Esophagus squamous epithelium (tissue), 5 donors: ENCODE measurements at places on chromosomes 7 and 10. TPM values are rescaled to one million over a fixed set of nuclear protein-coding genes. Genes with fewer than 3 reads are reported as not detected.

Gene TECPR1
- 17.8 TPM for total RNA-seq

GRCh38 chr7:73611017-73611555 lies 13.2 kb downstream of the MLXIPL start:
- no peak for DNase-seq
- H3K36me3 ChIP-seq = no peaks in the 10 kb centered on the region
- no peaks in the 10 kb centered on the region for H3K27me3 ChIP-seq
- H3K27ac ChIP-seq = no peak overlapping the region
- no peaks in the 10 kb centered on the region for H3K4me1 ChIP-seq

GRCh38 chr10:132859084-132859855 lies 73.3 kb upstream of the NKX6-2 start:
- H3K4me1 ChIP-seq = peaks cover 4% of the 10 kb centered on the region
- H3K4me3 ChIP-seq = no peak overlapping the region
- no peak overlapping the region for H3K27ac ChIP-seq
- no peaks in the 10 kb centered on the region for H3K36me3 ChIP-seq
- H3K27me3 ChIP-seq = no peaks in the 10 kb centered on the region
- no peak for DNase-seq

DNA sequence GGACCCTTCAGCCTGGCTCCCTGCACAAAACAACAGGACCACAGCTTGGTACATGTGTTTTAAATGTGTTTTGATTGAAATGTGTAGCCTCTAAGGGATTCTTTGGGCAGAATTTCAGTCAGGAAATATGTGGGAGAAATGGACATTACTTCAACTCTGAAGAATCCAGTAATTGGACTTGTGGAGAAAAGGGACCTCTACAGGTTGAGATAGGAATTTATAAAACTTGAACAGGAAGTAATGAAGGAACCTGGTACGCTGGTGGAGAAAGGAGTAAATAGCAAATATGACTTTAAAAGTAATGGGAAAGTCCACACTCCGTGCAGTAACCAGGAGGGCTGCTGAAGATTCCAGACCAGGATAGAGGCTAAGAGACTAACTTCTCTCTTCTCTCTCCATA lies 220.5 kb downstream of the LHFPL3 start:
- H3K36me3 ChIP-seq = no peaks in the 10 kb centered on the region
- no peak for DNase-seq
- H3K4me3 ChIP-seq = no peak overlapping the region
- no peak overlapping the region for H3K27ac ChIP-seq
- no peaks in the 10 kb centered on the region for H3K4me1 ChIP-seq

DNA sequence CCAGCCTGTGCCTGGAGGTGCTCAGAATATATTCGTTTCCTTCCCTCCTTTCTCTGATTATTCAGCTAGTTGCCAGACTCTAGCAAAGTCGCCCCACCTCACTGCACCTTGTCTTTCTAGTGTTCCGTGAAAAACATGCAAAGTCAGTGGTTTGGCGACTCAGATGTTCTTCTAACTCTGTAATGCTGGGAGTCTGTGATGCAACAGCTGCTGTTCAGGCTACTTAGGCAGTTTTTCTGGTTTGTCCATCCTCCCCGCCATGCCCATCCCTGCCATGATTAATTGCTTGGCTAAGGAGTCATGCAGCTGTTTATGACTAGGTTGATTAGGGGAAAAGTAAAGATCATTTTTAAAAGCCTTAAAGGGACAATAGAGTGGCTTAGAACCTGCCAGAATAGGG lies 99.4 kb downstream of the MTPN start:
- H3K27ac ChIP-seq = peak overlapping the region; percentile 73
- no peak overlapping the region for H3K4me3 ChIP-seq
- no peaks in the 10 kb centered on the region for H3K36me3 ChIP-seq
- H3K27me3 ChIP-seq = no peaks in the 10 kb centered on the region
- peaks cover 10% of the 10 kb centered on the region for H3K4me1 ChIP-seq
- no peak for DNase-seq

- peaks cover 15% of the 10 kb centered on the region for H3K4me1 ChIP-seq
- DNase-seq = no peak
- no peak overlapping the region for H3K27ac ChIP-seq
- H3K4me3 ChIP-seq = no peak overlapping the region
- peaks cover 5% of the 10 kb centered on the region for H3K36me3 ChIP-seq
Observed at GRCh38 chr7:105673367-105674084, 92.2 kb upstream of the EFCAB10 start.

DNA sequence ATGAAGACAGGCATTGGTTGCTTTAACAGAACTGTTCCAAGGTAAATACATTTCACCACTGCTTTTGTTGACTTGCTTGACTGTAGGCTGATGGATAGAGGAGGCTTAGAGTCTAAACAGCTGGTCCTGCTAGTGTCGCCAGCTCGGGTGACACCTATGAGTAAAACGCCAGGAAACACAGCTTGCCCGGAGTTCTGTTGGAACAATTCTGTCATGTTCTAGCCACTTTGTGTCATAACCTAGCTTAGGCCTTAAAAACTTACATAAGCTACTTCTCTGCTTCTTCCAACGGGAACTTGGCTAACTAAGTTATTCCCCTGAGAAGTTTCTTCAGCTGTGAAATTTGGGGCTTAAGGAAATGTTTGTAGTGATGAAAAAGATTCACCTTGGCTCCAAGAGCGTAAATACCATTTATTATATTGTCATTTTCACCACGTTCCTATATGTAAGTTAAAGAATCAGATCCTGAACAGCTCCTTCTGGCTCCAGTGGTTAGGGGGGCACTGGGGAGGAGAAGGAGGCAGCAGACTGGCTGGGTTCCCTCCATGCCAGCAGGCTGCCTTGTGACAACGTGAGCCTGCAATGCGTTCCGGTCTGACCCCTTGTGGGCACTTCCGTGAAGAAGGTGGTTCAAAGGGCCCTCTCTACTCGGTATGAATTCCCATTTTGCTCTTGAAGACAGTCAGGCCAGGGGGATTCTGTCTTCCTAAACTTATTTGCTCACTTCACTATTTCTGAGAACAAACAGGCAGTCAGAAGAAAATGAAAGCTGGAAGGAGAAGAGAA lies 253.2 kb downstream of the BMPER start:
- H3K27me3 ChIP-seq = no peaks in the 10 kb centered on the region
- H3K36me3 ChIP-seq = no peaks in the 10 kb centered on the region
- no peak overlapping the region for H3K4me3 ChIP-seq
- DNase-seq = no peak
- no peak overlapping the region for H3K27ac ChIP-seq
- peaks cover 10% of the 10 kb centered on the region for H3K4me1 ChIP-seq

GRCh38 chr10:113853578-113854012 lies 287 bp downstream of the DCLRE1A start:
- no peaks in the 10 kb centered on the region for H3K36me3 ChIP-seq
- H3K4me1 ChIP-seq = peaks cover 76% of the 10 kb centered on the region
- H3K4me3 ChIP-seq = peak overlapping the region; percentile 87
- H3K27ac ChIP-seq = peak overlapping the region; percentile 94

- no peaks in the 10 kb centered on the region for H3K4me1 ChIP-seq
- H3K27ac ChIP-seq = peak overlapping the region; percentile 87
Observed at GRCh38 chr7:23410446-23411183, 59.7 kb downstream of the IGF2BP3 start.

Gene NODAL
- not detected for total RNA-seq

Gene TDRD1
- under 0.01 TPM for total RNA-seq

GRCh38 chr7:154729056-154729455 lies 273.9 kb downstream of the PAXIP1 start:
- H3K4me3 ChIP-seq = no peak overlapping the region
- H3K27me3 ChIP-seq = no peaks in the 10 kb centered on the region
- no peaks in the 10 kb centered on the region for H3K36me3 ChIP-seq
- H3K27ac ChIP-seq = no peak overlapping the region
- no peaks in the 10 kb centered on the region for H3K4me1 ChIP-seq

GRCh38 chr10:62147425-62147824 lies 121.2 kb downstream of the RTKN2 start:
- DNase-seq = no peak
- no peak overlapping the region for H3K4me3 ChIP-seq
- no peaks in the 10 kb centered on the region for H3K27me3 ChIP-seq
- no peaks in the 10 kb centered on the region for H3K36me3 ChIP-seq
- no peaks in the 10 kb centered on the region for H3K4me1 ChIP-seq
- H3K27ac ChIP-seq = no peak overlapping the region
